T-helper 2 cell (primary cell): ENCODE measurements at places on chromosomes 13 and 19.

DNA sequence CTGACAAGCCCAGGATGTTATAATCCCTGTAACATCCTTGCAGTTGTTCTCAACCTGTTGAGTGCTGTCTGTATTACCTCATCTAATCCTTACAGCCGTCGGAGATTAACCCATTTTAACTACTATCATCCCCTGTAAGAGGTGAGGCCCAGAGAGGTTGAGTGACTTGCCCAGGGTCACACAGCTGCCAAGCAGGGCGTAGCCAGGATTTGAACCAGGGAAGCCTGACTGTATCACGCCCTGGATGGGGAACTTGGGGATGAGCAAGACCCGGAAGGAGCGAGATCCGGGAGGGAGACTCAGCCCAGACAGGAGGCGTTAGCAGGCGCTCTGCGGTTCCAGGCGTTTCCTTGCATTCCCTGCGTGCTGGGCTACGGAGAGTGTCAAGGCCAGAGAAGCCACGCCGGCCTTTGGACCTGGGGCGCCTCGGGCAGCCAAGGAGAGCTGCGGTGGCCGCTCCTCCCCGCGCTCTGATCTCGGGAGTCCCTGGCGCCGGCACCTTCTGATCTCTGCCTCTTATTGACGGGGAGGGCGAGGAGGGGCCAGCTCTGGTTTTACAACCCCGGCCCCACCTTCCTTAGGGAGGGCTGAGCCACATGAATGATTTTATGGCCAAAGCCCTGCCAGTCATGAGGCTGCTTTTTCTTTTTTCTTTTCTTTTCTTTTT, 6.2 kb downstream of the SULT2B1 start:
- no peak for DNase-seq

- no peak for DNase-seq
These were observed 195.2 kb downstream of the TSHZ3 start for GRCh38 chr19:31154021-31154420.

DNA sequence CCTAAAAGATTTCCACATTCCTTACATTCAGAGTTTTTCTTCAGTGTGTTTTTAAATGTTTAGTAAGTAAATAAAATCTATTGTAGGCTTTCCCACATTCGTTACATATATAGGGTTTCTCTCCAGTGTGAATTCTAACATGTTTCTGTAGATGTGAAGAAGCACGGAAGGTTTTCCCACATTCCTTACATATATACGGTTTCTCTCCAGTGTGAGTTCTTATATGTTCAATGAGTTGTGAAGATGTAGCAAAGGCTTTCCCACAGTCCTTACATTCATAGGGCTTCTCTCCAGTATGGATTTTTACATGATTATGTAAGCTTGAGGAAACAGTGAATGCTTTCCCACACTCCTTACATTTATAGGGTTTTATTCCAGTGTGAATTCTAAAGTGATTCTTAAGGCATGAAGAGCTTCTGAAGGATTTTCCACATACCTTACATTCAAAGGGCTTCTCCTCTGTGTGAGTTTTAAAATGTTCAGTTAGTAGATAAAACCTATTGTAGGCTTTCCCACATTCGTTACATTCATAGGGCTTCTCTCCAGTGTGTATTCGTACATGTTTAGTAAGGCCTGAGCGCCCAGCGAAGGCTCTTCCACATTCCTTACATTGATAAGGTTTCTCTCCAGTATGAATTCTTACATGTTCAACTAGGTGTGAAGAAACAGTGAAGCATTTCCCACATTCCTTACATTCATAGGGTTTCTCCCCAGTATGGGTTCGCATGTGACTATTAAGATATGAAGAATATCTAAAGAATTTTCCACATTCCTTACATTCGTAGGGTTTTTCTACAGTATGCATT, 18.2 kb downstream of the ZNF121 start:
- DNase-seq: no peak

GRCh38 chr13:35857769-35858168, 273.4 kb downstream of the DCLK1 start:
- no peak for DNase-seq

GRCh38 chr19:47074621-47075020, 26.2 kb upstream of the TMEM160 start:
- no peak for DNase-seq

- no peak for DNase-seq
These were observed 37.7 kb upstream of the MCF2L start for GRCh38 chr13:112931028-112931934.

DNA sequence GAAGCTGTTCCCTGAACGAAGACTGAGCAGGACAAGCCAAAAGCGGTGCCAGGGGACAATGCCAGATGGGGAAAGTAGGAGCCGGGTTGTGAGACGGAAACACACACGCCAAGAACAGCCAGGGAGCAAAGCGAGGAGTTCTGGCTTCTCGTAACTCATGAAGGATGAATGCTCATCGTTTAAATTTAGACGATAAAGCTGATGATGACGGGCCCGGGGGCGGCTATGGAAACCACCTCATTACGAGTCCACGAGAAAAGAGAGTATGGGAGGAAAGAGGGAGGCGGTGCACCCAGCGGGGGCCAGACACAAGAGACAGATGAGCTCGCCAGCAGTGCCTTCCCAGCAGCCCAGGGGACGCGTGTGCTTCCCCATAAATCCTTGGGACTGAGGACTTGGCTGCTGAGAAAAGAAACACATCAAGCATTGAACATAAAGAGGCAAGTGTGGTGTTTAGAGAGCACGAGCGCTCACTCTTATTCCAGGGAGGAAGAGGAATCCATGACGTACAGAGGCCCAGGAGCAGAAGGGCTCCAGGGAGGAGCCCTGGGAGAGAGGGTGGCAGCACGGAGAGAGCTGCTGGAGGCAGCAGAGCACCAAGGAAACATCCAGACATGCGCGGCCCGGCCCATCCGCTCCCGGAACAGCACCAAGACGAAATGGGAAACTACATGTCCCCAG, 70.7 kb downstream of the EPS15L1 start:
- DNase-seq: no peak

DNA sequence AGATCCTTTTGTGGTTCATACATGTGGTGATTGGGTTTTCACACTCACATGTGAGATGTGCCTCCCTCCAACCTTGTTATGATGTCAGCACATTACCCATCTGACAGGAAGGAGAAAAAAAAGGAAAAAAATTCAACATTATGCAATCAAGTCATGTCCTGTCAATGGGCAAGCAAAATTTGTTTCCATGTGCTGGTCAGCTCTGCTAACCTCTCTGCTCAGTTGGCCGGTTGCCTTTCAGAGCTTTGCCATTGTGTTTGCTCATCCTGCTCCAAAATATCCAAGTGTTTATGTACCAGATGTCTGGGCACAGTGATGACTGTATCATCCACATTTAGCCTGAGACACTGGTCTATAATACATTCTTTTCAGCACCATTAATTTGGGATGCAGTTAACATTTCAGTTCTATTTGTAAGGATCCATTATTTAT, 27.0 kb upstream of the METTL21C start:
- no peak for DNase-seq

DNA sequence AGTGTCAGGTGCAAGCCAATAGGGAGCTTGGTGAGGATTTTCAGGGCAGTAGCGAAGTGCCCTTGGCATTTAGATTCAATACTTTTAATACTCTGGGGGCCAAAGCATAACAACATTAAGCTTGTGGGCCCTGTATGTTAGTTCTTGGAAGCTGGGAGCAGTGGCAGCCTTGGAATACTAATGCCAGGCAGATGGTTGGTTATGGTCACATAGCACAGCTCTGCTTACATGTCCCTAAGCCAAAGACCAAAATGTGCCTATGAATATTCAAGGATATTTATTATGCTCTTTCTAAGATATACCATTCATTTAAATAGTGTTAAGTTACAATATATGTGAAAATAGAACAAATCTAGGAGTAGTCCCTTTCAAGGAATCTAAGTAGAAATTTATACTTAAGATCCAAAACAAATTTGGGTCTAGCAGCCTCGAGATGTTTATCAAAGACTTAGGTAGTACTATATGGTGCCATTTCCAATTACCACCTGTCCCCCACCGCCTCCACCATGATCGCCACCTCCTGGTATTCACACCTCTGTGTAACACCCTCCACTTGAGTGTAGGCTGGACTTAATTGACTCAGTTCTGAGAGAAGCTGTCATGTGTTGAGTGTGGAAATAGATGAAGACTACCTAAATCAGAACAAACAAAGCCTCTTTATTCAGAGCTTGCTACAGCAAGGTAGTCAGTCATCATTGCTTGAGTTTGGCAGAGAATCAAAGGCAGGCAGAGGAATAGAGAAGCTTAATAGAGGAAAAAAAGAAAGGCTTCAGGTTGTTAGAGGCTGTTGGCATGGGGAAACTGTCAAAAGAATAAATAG, 261.0 kb downstream of the GPC5 start:
- no peak for DNase-seq

DNA sequence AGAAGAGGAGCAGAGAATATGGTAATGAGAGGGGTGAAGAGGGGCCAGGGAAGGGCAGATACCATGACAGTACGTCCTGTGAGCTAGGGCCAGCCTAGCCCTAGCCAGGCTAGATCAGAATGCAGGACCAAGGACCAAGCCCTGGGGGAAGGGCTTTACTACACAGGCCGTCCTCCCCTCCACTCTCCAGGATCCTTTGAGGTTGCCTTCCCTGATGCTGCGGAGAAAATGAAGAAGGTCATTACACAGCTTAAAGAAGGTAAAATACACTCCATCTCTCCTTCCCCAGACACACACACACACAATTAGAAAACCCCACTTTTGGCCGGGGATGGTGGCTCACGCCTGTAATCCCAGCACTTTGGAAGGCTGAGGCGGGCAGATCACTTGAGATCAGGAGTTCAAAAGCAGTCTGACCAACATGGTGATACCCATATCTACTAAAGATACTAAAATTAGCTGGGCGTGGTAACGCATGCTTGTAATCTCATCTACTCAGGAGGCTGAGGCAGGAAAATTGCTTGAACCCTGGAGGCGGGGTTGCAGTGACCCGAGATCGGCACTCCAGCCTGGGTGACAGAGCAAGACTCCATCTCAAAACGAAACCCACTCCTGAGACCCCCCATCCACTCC, 8.5 kb downstream of the SPACA6 start:
- DNase-seq: no peak

GRCh38 chr13:102901615-102902305, 55.9 kb downstream of the ERCC5 start:
- DNase-seq: no peak

GRCh38 chr13:42549552-42549936, 24.4 kb upstream of the TNFSF11 start:
- DNase-seq: no peak

DNA sequence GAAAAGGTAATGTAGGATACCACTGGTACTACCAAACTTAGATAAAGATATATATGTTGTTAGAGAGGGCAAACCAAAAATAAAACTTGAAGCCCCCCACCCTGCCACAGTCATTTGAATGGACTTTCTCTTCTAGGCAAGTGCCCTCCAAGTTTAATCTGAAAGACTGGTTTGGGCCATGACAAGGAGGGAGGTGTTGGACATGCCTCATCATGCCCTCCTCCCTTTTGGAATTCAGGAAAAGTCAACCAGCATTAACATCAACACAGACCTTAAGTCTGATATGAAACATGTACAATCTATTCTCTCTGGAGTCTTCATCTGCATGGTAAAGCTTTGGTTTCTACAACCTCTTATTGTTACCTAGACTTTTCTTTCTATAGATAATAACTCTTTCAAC, 46.3 kb upstream of the GPR12 start:
- no peak for DNase-seq

DNA sequence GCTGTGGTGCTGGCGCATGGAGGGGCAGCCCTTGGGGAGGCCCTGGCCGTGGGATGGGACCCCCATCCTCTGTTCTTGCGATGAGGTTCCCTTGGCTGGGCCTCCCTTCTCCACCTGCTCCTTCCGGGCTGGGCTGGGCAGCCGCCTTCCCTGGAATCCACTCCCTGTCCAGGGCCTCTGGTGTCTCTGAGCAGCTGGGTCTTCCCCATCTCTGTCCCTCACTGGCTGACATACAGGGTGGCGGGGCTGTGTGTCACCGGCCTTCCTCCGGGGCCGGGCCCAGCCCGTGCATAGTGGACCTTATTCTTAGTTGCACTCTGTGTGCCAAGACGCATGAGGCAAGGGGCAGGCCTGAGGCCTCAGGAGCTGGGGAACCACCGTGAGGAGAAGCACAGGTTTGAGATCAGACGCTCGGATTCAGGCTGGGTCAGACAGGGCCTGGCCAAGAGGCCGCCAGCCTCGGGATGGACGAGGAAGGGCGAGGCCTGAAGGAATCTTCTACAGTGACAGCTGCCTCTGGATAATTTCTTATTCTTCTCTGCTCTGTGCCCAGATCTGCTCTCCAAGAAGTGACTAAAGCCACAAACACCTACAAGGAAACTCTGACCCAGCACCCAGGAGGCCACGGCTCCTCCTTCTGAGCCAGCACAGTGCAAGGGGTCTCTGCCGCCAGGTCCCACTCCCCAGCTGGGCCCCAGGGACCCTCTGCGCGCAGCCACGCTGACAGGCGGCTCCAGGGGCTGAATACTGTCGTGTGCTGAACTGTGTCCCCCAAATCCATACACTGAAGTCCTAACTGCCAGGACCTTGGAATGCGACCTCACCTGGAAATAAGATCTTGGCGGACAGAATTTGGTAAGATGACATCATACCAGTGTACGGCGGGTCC, 11.0 kb downstream of the SGTA start:
- no peak for DNase-seq
